ENCODE measurements at places on chromosomes 1 and 21. TPM values are rescaled to one million over a fixed set of nuclear protein-coding genes. Genes with fewer than 3 reads are reported as not detected.

DNA sequence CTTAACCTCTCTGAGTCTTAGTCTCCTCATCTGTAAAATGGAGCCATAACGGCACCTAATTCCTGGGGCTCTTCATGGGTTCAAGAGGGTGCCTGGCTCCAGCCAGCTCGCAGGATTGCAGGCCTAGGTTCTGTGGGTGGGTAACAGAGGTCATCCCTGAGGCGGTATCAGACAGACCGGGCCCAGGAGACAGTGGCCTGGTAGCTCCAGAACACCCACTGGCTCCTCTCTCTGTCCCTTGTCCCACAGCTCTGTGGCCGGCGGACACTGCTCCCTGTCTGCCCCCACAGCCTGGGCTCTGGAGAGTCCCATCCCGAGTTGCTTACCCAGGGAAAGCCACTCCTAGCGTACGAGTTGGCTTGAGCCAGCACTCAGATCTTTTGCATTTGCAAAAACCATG, 150.3 kb downstream of the PEX14 start:
- no peak for DNase-seq

- DNase-seq = no peak
Observed at GRCh38 chr1:116755066-116755465, 836 bp downstream of the CD2 start.

DNA sequence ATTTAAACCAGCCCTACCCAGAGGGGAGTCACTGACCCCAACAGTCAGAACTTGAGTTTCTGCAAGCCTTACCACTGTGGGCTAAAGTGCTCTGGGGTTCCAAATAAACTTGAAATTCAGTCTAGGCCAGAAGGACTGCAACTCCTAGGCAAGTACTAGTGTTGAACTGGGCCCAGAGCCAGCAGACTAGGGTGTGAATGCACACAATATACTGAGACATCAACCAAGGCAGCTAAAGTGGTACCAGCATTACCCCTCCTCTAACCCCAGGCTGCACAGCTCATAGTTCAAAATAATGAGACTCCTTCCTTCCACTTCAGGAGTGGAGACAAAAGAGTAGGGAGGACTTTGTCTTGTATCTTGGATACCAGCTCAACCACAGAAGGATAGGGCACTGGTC, 18.9 kb upstream of the IL20 start:
- no peak for DNase-seq

DNA sequence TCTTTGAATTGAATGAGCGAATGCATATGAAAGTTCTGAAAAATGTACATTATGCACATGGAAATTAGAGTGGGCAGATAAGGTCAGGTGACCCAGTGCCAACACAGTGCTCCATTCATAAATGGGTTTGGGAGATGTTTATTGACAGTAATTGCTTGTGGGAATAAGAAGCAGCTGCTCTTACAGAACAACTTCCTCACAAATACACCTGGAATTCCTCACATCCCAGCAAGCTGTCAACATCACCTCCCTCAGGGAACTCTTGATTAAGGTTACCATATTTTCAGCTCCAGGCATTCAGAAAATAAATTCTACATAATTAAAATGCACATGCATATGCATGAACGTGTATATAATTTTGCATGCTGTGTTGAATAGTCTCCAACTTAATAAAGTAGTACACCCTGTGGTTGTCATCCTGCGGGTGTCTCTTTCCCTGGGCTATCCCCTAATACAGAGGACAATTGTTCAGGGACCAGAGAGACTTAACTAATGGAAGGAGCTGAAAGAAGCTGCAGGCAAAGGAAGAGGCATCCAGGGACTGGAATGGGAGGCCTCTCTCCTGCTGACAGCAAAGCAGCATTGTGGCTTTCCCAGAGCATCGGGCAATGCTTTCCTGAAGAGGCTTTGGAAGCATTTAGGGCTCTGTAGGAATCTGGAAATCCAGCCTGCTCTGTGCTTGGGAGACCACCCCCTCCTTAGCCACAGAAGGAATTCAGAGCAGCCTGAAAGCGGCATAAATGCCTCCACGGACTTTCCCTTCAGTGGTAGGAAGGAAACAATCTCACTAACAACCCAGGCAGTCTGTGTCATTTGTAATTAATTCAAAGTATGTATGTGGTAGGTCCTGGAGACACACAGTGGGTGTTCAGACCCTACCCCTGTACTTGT, 55.2 kb upstream of the GNG12 start:
- no peak for DNase-seq

DNA sequence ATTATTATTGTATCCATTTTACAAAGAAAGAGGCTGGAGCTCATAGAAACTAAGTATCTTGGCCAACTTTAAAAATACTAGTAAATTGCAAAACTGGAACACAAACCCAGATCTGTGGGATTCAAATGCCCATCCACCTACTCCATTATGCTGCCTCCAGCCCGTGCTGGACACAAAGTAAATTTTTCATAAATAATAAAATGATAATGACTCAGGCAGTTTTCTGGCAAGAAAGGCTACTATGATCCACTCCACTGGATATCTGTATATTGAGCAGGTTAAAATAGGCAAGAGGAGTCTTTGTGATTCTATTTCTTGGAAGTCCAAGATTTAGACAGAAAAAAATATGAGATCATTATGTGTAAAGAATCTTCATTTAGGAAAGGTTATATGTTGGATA, 138.3 kb upstream of the DUSP10 start:
- DNase-seq = no peak

DNA sequence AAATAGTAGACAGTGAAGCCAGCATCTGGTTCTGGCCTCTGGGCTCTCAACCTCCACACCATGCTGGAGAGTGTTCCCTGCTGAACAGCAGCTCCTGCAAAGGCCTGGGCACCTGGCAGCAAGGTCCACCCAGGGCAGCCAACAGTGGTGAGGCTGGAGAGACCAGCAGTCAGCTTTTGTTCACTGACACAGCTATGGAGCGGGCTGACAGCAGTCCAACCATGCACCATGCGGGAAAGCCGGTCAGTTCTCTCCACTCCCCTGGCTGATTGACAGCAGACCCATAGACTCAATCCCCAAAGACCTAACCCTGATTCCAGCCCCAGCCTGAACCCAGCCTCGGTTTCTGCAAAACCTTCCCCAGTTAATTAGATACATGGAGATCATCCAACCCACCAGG, 49.0 kb downstream of the KLHDC7A start:
- DNase-seq = no peak

DNA sequence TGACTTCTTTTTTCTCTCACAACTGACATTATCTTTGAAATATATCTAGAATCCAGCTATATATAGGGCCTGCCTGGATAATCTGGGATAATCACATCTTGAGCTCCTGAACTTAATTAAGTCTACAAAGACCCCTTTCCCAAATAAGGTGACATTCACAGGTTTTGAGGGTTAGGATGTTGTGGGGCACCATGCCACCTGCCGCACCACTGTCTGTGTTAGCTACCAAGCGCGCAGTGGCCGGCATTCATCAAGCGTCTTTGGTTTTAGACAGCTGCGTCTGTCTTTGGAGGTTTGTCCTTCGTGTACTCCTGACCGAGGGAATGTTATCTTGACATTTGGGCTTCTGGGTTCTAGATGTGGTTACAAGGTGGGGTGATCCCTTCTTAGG, 7.5 kb downstream of the TRAPPC10 start:
- DNase-seq = no peak

- DNase-seq = no peak
Observed at GRCh38 chr1:222852326-222852725, 37.5 kb downstream of the DISP1 start.

DNA sequence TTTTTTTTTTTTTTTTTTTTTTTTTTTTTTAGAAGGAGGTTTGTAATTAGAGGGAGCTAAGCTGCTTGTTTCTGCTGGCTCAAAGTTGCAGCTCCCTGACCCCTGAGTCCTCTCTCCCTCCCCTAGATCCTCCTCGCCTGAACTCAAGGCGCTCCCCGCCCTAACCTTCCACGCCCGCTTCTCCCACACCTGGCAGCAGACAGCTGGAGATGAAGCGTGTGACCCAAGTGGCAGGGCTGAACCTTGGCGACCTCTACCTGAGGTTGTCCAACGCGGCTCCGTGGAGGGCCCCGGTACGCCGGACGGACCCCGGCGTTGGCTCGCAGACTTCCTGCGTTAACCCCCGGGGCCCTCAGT, 795 bp downstream of the NGF start:
- no peak for DNase-seq

DNA sequence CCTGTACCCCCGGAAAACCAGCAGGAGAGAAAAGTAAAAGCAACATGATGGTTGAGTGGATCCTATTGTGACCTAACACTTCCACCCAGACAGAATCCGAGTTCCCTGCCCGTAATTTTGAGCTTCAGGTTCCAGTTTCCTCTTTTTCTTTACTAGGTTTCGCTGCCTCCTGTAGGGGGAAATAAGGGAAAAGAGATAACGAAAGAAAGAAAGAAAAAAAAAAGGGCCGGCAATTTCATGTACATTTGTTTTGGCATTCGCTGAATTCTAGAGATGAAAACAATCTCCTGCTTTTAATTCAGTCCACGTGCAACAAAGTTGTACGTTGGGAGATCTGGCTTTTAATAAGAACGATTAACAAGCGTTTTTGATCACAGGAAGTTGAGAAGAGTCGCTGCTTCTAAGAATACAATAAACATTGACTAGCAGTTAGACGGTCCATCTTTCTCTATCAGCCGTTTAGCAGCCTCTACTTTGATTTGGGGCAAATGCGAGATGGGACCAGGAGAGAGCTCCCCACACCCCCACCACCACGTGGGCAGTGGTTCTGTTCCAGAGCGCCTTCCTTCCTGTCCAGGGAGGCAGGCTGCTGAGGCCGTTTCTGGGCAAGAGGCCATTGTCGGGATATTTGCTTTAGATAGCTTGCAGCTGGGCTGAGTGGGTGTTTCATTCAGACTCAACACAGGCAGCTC, 155.9 kb upstream of the RUNX1 start:
- peak; percentile 83 for DNase-seq

Gene SLC22A15
- total RNA-seq = 7.8 TPM

Gene GBP6
- not detected for total RNA-seq

Gene CRP
- not detected for total RNA-seq

Gene SMCP
- not detected for total RNA-seq

Gene SLC25A44
- 18.6 TPM for total RNA-seq

Gene KRTAP19-1
- total RNA-seq = not detected

Gene KLHL20
- total RNA-seq = 33.2 TPM
